ENCODE measurements at places on chromosomes 2 and 18.
A peak's percentile ranks its signal among the peaks of the same experiment; 100 is the strongest.

DNA sequence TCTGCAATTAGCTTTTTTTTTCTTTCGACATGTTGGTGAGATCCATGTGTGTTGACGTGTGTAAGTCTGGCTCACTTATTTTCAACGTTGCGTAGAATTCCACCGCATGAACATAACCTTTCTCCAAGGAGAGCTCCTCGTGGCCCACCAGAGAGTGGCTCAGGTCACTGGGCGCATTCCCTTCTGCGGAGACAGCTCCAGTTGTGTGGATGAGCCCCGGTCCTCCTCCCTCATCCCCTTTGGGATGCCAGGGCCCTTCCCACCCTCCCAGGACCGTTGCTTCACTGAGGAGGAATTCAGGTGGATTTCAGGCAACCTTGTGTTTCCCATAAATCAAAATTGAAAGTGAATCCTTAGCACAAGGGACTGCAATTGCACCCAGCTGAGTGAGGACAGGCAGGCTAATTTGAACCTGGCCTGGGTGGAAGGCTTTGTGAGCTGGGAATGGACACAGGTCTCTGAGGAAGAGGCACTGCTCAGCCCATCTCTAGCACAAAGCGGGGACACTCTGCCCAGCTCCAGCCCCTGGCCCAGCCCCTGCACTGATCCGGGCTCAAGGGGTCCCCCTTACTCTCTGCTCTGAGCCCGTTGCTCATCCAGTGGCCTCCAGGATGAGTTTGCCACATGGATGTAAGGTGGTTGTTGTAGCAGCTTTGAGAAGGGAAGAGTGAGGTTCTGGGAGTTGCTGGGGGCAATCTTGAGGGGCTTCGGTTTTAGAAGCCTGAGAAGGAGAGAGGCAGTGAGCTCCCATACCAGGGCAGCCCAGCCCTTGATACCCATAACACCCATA, 57.8 kb upstream of the HAAO start:
- no peak for ATAC-seq

DNA sequence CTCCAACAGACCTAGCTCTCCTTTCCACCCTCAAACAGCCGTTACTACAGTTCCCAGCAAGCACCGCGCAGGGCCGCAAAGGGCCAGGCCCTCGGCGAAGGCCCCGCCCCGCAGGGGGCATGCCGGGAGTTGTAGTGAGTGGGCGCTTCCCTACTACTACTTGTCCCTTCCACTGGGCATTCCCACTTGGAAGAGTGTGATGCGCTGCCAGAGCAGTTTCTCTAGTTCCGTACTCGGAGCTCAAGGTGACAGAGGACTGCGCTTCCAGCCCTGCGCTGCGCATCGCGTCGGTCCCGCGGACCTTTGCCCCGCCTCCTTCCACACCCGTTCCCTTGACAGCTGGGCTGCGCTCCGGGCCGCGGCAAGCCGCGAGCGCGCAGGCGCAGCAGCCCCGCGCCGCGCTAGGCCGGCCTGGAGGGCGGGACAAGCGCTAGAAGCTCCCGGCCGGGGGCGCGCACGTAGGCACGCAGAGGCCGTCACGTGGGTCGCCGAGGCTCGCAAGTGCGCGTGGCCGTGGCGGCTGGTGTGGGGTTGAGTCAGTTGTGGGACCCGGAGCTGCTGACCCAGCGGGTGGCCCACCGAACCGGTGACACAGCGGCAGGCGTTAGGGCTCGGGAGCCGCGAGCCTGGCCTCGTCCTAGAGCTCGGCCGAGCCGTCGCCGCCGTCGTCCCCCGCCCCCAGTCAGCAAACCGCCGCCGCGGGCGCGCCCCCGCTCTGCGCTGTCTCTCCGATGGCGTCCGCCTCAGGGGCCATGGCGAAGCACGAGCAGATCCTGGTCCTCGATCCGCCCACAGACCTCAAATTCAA, at the start of gene VAPA:
Gene VAPA, plus strand, starts transcription at position 491 of the 808 bp plus-strand sequence. Its CDS starts 241 bp downstream, at position 732.
- ATAC-seq, result peak; percentile 84

- no peak for ATAC-seq
Measured at GRCh38 chr2:80830891-80831290, 526.3 kb upstream of the LRRTM1 start.

DNA sequence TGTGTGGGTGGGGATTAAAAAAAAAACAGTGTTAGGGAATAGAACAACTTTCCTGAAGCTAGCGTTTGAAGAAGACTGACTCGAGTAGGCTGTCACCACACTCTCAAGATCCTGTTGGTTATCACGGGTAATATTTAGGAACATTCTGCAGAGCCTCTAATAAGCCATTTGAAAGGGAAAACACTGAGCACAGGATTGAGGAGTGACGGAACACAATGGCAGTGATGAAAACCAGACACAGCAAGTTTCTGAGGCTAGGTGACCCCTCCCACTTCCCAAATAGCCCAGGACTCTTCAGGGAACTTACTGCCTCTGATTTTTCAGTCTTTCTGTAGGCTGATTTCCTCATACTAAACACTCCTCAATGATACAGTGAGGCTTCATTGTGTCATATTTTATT, 88.2 kb upstream of the TMEM200C start:
- ATAC-seq, result no peak

DNA sequence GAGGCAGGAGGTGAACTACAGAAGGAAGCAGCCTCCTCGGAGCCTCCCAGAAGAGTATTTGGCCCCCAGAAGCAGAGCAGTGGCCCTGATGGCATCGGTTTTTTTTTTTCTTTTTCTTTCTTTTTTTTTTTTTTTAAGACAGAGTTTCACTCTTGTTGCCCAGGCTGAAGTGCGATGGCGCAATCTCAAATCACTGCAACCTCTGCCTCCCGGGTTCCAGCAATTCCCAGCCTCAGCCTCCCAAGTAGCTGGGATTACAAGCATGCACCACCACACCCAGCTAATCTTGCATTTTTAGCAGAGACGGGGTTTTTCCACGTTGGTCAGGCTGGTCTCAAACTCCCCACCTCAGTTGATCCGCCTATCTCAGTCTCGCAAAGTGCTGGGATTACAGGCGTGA, 34.8 kb upstream of the NCKAP5 start:
- no peak for ATAC-seq

DNA sequence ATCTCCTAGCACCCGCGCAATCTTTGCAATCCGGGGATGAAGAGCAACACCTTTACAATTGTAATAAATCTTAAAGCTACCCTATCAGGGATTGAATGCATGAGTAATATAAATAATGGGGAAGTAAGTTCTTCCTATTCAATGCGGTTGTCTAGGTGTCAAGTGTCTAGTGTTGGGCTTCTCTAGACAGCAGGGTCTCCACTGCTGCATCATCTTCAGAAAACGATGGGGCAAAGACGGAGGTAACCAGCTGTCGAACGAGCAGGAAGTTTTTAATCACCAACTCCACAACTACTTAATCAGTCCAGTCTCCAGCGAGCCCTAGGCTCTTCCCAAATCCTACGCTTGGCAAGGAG, 573 bp downstream of the STAM2 start:
- ATAC-seq, result peak; percentile 12

- no peak for ATAC-seq
Measured at GRCh38 chr18:41395695-41396094, 559.3 kb upstream of the PIK3C3 start.

DNA sequence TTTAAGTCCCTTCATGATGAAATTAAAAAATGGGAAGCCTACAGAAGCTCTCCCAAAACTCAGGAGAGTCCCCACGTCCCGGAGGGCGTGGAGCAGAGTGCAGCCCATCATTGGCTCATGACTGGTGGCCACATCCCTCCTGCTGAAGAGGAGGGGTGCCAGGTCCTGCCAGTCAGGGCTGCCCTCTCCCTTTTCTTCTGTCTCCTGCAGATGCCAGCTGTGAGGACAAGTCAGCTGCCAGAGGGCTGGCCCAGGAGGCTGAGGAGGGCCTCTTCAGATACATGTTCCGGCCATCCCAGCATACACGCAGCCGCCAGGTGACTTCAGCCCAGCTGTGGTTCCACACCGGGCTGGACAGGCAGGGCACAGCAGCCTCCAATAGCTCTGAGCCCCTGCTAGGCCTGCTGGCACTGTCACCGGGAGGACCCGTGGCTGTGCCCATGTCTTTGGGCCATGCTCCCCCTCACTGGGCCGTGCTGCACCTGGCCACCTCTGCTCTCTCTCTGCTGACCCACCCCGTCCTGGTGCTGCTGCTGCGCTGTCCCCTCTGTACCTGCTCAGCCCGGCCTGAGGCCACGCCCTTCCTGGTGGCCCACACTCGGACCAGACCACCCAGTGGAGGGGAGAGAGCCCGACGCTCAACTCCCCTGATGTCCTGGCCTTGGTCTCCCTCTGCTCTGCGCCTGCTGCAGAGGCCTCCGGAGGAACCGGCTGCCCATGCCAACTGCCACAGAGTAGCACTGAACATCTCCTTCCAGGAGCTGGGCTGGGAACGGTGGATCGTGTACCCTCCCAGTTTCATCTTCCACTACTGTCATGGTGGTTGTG, 2.6 kb downstream of the INHA start:
- ATAC-seq, result no peak

DNA sequence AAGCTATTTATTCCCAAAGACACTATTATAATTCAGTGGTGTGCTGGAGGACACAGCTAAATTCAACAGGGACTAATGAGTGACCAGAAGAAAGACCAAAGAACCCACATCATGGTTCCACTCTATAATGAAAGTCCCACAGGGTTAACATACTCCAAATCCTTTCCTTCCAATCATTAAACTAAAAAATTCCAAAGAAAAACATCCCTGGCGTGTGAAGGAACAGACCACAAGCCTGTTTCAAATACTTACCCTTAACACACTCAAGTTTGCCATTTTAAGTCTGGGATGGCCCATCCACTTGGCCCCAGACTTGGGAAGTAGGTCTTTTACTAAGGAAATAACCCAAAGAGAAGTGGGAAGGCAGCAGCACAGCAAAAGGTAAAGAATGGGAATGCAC, 150.1 kb upstream of the CCDC150 start:
- no peak for ATAC-seq

DNA sequence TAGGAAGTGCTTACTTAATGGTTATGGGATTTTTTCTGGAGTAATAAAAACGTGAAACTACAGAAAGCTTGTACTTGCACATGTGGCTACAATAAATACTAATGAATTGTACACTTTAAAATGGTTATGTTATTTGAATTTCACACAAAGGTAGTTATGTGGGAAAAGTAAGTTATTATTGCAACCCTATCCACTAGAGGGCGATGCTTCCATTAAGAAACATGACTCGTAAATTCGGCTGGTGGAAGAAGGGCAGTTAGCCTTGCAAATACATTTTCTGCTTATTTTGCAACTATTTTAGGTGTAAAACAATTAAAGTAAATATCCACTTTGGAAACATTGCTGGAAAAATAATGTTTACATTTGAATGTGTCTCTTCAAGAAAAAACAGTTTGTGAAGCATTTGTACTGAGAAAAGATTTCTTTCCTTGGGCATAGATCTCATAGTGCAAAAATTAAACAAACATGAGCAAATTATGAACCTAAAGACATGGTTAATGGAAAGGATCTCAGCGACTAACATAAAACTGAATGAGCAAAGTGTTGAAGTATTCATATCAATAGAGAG, 68.1 kb upstream of the CSRNP3 start:
- ATAC-seq, result no peak

DNA sequence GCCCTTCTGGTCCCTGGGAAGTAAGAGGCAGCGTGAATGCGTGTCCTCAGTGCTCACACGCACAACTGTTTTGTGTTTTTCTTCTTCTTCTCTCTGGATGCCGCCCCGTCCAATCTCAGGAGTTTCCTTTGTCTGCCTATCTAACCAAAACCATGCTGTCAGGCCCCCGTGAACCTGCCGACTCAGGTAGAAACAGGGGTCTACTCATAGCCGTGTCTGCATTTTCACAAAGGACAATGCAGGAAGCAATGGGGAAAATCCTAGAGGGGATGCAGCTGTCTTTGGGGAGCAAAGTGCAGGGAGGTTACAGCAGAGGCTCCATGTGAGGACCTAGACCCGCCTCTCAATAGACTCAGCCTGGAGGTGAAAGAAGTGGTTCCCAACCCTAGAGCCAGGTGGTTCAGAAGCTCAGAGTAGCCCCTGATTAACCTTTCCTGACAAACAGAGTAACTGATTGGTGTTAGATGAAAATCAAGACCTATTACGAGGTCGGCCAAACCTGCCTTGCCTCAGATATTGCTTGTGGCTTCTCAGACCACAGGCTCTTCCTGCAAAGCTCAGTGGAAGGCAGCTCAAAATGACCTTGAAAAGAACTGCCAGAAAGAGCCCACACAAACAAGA, 49.3 kb downstream of the CD226 start:
- ATAC-seq, result peak; percentile 27

- no peak for ATAC-seq
Measured at GRCh38 chr2:80364524-80365212, 60.1 kb upstream of the LRRTM1 start.

- ATAC-seq, result no peak
Measured at GRCh38 chr2:132877923-132878322, 207.9 kb upstream of the LYPD1 start.

DNA sequence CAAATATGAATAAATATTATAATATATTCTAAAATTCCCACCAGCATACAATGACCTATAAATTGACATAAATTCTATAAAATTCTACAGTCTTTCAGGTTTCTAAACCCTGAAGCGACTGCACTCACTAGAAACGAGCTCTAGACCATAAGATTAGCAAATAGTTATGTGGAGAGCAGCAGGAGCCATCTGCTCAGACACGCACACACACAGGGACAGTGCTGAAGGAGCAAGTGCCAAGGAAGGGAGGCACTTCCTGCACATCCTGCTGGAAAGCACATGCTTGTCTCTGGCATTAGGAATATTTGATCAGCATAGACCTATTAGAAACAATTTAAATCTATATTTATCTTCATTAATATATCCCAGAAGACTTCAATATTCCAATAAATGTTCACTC, 713.9 kb upstream of the CDH2 start:
- ATAC-seq, result no peak

- ATAC-seq, result no peak
Measured at GRCh38 chr2:227376656-227377396, 2.3 kb downstream of the TM4SF20 start.

GRCh38 chr2:234304950-234305349, 191.9 kb downstream of the ARL4C start:
- ATAC-seq, result no peak

GRCh38 chr2:73253901-73254300, 19.8 kb downstream of the CCT7 start:
- ATAC-seq, result no peak

DNA sequence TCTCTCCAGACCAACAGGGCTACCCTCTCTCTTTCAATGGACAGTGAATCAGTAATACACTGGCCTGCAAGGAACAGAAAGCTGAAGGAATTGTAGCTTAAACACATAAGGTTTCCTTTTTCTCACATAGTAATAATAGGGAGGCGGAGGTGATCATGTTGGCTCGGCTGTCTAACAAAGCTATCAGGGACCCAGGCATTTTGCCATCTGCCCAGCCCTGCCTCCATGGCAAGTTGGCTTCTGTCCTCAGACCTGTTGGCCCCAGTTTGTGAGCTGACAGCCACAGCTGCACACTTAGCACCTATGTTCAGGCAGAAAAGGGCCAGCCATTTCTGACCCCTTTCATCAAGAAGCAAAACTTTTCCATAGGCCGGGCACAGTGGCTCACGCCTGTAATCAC, 2.0 kb upstream of the CHRNG start:
- no peak for ATAC-seq

DNA sequence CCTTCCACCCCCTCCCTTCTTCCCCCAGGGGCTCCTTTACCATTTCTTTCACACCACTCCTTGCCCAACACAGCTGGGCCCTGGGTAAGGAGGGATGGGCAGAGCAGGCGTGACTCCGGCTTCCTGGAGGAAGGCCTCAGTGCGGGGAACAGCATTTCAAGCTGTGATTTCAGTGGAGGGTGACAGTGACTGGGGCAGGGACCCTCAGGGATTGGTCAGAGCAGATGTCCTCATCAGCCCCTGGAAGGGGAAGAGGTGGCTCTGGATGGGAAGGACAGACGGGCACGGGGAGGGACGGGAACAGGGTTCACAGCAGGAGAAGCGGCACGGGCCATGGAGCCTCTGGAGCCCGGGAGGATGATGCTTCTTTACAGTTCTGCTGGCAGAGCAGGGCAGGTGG, 130.8 kb upstream of the TWIST2 start:
- ATAC-seq, result no peak

Data from activated T-helper 17 cell treated with anti-CD3 and anti-CD28 coated beads, Interleukin-2, amount 50 U/mL, for 72 hours (primary cell).